NCI-H187 treated with DMSO at 0.1 percent for 48 hours (cell line): ENCODE measurements at places on chromosomes 5 and 9.
A peak's percentile ranks its signal among the peaks of the same experiment; 100 is the strongest.

- DNase-seq: no peak
Measured at GRCh38 chr5:171743436-171744076, 42.1 kb upstream of the SMIM23 start.

DNA sequence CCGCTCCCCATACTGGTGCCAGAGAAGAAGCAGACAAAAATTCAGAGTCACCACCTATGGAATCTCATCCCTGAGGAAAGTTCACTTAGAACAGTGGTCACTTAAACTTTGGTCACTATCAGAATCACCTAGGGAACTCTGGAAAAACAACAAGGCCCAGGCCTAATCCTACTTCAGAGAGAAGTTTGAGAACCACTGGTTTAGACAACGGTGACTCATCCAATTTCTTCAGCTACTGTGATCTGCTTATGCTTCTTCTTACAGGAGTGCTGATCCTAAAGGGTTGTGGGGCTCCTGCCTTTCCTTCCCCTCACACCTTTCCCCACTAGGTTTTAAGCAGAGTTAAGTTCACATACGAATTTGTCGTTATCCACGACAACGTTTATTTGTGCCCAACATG, 194.7 kb upstream of the KLF4 start:
- no peak for DNase-seq

DNA sequence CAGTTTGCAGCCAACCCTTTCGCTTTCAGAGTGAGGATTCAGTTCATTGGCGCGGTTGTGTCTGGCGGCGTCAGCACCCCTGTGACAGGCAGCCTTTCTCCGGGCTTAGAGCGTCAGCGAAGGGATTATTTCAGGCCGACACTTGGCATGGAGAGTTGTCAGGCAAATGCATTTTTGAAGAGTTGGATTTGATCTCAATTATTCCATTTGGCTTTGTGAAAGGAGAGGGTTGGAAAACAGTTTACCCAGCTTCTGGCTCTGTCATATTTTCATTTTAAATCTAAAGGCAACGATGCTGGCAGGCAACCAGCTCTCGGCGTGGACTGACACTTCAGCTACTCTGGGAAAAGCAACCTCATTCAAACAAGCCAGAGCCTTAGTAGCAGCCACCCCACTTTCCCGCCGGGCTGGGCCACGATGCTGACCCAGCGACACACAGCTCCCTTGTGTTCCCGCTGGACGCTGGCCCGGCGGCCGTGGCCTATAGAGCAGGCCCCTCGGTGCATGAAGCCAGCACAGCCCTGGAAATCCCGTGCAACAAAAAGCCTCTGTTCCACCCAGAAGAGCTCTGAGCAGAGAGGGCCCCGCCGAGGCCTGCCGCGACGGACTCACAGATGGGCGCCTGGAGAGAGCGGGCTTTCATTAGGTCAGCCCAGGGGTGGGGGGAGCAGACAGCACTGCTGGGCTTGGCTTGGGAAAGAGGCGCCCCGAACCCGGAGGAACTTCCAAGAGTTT, 28.9 kb upstream of the LPCAT1 start:
- DNase-seq: peak; percentile 61

GRCh38 chr5:147482706-147483180, 27.1 kb downstream of the DPYSL3 start:
- DNase-seq: no peak

- DNase-seq: no peak
Measured at GRCh38 chr9:90801241-90801972, at the start of gene SYK. Gene SYK, plus strand, starts transcription at chr9:90801819. Its CDS starts 42,080 bp downstream, at chr9:90843899.

DNA sequence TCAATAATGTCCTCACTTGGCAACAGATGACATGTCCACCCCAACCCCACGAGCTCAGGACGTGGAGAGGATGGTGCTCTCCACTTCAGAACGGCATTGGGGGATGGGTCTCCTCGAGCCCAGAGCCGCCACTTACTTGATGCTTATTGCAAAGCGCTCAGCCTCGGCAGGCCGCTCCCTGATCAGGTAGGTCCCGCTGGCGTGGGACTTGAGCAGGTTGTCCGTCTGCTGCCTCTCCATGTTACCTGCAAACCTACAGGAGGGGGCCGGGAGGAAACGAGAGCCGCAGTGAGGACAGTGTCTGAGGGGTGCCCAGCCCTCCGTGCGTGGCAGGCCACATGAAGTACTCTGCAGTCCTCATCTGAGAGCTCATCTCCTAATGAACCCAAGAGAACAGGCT, 36.6 kb upstream of the SARDH start:
- DNase-seq: no peak

DNA sequence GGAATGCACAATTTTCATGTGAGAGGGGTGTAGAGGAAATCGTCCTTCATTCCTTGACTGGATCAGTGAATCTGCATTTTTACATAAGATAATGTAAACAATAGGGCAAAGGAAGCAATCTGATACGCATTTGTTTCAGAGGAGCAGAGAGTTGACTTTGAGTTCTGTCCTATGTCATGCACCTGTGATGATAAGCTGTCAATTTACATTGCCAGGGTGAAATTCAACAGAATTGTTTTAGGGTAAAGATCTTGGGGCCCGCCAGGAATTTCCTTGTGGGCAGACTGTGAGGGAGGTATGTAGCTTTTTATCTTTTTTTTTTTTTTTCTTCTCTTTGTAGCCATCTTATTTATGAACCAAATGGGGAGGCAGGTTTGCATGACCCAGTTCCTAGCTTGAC, 58.3 kb upstream of the LARP1 start:
- no peak for DNase-seq

GRCh38 chr9:115629879-115630840, 512.2 kb upstream of the TNC start:
- no peak for DNase-seq

- DNase-seq: no peak
Measured at GRCh38 chr9:126532489-126532888, 81.2 kb upstream of the LMX1B start.

DNA sequence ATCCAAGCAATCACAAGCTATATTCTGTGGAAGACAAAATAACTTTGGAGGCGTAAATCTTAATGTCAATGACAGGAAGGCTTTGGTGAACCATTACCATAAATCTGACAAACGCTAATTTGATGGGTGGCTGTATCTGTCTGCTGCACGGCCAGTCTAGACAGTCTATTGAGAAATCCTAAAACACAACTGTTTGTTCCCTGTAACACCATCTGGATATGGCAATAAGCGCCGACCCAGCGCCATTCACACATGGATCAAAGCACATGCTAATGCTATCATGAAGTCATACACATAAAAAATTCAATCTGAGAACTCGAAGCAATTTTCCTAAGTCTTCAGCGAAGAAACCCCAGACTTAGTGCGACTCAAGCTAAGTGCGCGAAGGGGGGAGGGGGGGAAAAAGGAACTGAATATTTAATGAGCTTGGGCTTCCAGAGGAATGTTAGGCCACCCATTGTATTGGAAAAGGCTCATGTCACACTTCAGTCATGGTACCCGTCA, 95.1 kb downstream of the ARL15 start:
- no peak for DNase-seq

- no peak for DNase-seq
Measured at GRCh38 chr9:117030254-117030768, 343.2 kb downstream of the TRIM32 start.

GRCh38 chr9:101536938-101537337, 3.3 kb downstream of the RNF20 start:
- DNase-seq: no peak

GRCh38 chr5:155616779-155617392, 603.3 kb downstream of the KIF4B start:
- no peak for DNase-seq

- DNase-seq: no peak
Measured at GRCh38 chr9:71676460-71676859, 91.9 kb downstream of the CEMIP2 start.

GRCh38 chr9:124488641-124489210, 18.5 kb downstream of the NR5A1 start:
- no peak for DNase-seq

GRCh38 chr9:121690316-121690715, 38.9 kb downstream of the DAB2IP start:
- no peak for DNase-seq

DNA sequence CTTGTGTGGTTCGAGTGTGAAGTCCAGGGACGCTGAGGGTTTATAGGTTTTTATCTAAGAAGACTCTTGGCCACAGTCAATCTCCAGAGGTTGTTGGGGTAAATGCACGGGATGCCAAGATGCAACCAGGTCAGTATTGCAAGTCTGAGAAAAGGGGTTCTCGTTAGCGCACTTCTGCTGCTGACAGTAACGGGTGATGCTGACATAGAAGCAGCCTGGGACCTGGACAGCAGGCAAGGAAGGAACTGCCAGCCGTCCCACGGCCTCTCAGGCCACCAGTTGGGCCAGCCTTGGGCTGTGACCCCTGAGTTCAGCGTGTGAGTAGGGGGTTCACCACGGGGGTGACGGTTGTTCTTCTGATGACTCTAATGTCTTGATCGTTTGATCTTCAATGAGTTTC, 39.0 kb downstream of the TENT4A start:
- no peak for DNase-seq

DNA sequence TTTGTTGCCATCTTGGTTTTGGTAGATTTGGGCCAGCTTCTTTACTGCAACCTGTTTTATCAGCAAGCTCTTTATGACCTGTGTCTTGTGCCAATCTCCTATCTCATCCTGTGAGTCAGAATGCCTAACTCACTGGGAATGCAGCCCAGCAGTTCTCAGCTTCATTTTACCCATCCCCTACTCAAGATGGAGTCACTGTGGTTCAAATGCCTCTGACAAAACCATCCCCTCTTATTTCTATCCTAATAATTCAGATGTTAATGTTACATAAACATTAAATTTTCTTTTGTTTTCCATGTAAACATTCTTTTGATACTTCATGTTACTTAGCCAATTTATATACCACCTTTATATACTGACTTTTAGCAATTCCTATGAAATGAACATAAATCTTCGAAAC, 746.3 kb downstream of the CDH18 start:
- no peak for DNase-seq

DNA sequence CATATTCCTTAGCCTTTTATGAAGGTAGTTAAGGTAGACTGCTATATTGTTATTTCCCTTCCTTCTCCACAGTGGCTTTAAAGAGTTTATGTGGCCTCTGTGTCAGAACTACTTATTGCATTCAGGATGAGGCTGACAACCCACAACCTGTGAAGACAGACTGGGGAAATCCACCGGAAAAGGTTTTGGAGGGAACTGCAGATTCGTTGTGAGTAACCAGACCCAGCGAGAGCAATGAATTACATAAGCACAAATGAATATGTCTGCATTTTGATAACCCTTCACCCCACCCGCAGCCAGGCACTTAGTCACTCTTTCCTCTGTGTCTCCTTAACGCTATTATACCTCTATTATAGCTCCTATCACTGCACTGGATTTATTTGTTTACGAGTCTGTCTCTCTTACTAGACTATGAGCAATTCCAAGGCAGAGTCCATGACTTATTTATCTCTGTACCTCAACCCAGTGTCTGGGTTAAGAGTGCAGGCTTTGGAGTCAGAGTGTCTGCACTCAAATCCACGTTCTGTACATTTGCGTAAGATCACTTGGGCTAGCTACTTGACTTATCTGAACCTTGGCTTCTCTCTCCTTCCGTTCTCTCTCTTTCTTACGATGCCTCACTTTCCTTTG, 19.2 kb downstream of the KCTD16 start:
- DNase-seq: no peak

DNA sequence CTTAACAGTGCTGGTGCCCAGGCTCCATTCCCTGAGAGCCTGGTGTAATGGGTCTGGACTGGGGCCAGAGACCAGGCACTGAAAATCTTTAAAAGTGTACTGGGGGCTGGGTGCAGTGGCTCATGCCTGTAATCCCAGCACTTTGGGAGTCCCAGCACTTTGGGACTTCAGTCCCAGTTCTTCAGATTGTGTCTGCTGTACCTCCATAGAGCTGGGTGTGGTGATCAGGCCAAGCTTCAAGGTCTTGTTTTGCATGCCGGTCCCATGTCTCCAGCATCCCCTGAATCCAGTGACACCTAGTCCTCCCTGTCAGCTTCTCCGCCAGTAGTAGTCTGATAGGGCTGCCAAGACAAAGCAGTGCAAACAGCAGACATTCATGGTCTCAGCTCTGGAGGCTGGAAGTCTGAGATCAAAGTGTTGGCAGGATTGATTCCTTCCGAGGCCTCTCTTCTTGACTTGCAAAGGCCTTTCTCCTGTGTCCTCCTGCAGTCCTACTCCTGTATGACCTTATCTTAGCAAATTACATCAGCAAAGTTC, 108.2 kb downstream of the SYK start:
- DNase-seq: no peak

DNA sequence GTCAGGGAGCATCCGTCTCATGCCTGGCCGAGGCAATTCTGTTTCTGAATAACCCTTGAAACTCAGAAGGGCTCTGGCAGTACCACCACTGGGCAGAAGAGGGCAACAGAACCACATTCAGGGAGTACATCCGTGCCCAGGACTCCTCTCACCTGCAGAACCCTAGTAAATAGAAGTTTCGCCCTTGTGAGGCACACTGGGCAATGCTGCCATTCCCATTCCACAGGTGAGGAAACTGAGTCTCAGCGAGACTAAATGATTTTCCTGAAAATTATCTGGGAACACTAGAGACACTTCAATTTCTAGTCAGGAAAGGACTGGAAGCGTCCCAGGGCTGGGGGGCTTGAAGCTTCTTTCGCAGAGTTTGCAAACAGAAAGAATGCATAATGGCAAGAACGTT, 74.7 kb downstream of the FGF1 start:
- DNase-seq: no peak

- DNase-seq: no peak
Measured at GRCh38 chr5:54524704-54525103, 7.1 kb downstream of the SNX18 start.

- DNase-seq: no peak
Measured at GRCh38 chr9:88388886-88389605, 802 bp downstream of the SPIN1 start.

DNA sequence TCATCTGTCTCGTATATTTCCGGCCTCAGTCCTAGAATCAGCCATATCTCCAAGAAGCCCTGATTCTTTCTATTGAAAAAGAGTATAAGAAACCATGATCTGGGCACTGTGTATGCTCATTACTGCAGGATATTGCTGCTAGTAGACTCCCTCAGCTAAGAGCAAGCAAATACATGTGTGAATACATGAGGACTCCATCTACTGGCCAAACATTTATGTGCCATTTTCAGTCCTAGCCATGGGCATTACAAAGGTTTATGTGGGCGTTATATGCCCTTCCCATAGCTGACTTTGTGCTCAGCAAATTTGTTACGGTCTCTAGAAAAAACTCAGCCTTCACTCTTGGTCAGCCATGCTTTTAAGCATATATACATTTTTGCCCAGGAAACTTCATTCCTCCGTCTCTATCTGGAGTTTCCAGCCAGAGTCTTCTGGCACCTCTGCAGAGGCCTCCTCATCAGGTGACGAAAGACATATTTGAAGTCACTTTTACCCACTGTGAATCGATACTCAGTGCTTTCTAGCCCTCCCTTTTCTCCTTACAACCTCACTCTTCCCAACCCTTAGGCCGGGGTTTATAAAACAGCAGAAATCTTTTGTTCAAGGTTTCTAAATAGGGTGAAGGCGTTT, 1495.6 kb upstream of the CDH6 start:
- no peak for DNase-seq
